EL (cell line): ENCODE measurements at places on chromosomes 2 and 18.

GRCh38 chr18:48407358-48407757 is 1.8 kb downstream of the ZBTB7C start:
- DNase-seq, result no peak

DNA sequence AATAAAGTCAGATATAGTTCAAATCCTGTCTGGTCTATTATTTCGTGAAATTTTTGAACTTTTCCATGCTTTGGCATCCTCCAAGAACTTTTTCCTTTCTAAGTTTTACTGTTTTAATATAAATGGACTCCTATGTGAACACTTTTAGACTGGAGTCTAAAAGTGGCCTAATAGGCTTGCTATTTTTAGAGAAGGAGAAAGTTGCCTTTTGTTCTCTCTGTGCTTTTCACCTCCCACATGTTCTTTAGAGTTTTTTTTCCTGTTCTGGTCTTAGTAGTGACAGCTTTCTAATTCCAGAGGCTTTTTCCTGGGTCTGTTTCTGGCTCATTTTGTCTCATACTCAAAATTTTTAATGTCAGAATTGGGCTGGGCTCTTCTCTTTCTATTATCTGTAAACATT is 72.2 kb downstream of the ADAM23 start:
- DNase-seq, result no peak

DNA sequence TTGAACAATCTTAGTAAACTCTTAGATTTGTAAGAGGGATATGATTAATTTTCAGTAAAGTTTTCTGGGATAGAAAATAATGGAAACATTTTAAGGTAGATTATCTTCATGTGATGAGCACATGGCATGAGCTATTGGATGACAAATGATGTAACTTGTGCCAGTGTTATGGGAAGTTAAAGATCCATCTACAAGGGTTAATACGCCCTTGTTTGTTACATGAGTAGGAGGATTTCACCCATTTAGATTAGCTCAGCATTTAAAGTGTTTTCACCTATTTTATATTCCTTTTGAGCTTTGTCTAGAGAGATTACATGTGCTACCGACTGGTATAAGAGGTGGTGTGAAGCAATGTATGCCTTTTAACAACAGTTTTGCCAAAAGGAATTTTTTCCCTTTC is 5.6 kb downstream of the CLIP4 start:
- DNase-seq, result no peak

- no peak for DNase-seq
Measured at GRCh38 chr18:24055878-24056277, 41.3 kb downstream of the TTC39C start.

- peak; percentile 94 for DNase-seq
Measured at GRCh38 chr2:36461039-36461681, 105.6 kb downstream of the CRIM1 start.

DNA sequence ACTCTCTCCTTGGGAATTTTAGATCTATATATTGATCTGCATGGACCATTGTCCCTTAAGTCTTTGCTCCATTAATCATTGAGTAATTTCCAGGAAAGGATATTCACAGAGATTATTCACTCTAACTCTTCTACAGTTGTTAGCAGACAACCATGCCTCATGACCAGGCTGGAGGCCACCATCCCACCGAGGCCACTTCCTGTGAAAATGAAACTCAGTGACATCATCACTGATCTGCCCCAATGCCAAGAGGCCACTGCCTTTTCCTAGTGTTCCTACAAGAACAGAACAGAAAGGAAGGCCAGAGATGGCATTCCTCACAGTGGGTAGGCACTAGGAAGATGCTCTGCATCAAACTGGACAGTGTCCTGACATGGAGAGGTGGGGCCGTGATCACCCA is 161.3 kb downstream of the DTNA start:
- peak; percentile 39 for DNase-seq

DNA sequence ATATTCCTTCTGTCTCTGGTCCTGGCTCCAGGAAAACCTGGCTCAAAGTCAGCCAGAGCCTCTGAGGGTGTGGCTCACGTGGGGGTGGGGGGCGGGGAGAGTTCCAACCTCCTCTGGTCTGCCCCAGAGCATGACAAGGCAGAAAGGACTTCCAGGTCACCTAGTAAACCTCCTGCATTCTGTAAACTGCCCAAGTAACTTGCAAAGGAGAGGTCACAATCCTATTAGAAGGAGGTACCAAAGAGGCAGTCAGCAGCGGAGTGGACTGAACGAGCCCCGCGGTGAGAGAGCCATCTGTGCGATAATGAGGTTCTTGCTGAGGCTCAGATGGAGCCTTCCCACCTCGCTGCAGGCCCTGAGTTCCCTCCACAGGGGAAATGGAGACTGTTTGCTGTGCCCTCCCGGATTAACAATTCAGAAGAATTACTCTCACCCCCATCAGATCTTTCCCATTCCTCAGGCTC is 58.9 kb upstream of the GATA6 start:
- no peak for DNase-seq

DNA sequence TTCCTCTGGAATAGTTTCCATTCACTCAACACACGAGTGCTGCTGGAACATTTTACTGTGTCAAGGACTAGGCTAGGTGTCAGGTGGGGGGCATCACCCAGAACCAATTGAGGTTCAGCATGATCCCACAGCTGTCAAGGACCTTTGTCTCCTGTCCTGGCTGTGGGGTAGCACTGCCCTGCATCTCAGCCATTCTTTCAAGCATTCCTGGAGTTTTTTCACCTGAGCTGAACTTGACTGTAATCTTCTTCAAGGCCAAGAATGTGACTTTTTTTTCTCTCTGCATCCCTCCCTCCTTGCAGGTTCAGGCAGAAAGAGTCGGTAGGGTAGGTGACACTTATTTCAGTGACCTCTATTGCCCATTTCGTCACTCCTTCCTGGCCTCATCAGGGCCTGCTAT is 3.5 kb downstream of the MAPK4 start:
- no peak for DNase-seq

- DNase-seq, result no peak
Measured at GRCh38 chr2:38778687-38779082, 675 bp downstream of the GEMIN6 start.

- DNase-seq, result no peak
Measured at GRCh38 chr2:122532072-122532344, 776.6 kb downstream of the TSN start.

GRCh38 chr18:23682472-23682871 is 6.8 kb upstream of the LAMA3 start:
- DNase-seq, result no peak

DNA sequence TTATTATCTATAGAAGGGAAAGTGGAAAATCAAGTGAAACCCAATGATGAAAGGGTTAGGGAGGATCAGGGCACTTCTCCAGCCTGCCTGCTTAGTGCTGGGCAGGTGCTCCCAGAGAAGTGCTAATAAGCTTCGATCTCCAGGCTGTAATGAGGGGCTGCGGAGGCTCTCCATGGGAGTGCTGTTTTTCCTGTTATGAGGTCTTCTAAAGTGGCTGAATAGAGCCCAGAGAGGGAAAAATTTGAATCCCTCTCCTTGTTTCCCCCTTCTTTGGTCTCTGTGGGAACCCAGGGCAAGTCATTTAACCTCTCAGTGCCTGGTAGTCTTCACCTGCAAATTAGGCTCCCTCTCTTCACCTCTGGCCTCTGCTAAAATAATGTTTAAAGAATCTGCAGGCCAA is 351.7 kb upstream of the DCC start:
- no peak for DNase-seq

GRCh38 chr2:219352448-219353023 is 20.0 kb upstream of the RESP18 start:
- DNase-seq, result peak; percentile 66

- DNase-seq, result peak; percentile 73
Measured at GRCh38 chr2:239267288-239267951, 133.4 kb downstream of the HDAC4 start.

DNA sequence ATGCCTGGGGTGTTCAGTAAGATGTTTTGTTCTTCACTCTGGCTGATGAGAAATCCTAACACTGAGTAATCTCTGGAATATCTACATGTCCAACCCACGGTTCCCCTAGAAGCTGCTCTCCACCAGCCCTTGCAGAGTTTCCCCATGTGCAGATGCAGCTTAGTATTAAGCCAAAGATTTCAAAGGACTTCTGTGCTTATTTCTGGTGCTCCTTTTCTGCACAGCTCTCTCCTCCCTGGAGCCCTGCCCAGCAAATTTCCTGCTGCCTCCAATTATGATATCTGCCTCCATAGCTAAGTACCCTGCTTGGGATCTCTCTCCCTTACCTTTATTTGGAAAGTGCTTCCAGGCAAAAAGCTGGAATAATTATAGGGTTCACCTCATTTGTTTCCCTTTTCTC is 949.3 kb downstream of the BCL11A start:
- no peak for DNase-seq

DNA sequence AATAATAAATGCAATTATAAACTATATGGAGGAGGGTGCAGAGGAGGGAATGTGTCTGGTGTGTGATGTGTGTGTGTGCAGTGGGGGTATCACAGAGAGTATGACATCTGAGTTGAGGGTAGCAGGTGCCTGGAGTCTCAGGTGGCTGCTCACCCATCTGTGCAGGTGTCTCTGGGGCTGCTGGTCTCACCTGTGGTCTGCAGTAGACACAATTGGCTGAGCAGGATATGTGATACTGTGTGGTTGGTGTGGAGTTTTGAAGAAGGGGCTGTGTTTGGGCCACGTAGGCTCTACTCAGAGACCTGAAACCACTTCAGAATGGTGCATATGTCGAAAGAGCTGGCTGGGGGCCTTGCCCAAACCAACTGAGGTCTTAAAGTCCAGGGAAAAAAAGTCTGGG is 17.0 kb downstream of the FABP1 start:
- DNase-seq, result no peak

DNA sequence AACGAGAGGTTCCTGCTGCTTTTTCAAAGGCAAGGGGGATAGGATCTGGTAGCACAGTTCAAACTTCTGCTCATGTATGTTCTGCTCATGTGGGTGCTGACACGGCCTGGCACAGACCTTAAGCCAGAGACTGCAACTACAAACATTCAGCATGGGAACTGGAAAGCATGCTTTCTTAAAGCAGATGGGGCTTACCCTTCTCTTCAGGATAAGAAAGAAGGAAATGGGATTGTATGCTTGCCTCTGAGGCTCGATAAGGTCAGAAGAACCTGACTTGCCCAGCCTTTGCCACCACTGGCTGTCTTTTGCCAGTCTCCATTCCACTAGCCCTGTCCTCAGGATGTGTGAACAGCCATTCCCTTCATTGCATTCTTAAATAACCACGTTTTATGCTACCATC is 10.7 kb downstream of the DOCK10 start:
- DNase-seq, result no peak

DNA sequence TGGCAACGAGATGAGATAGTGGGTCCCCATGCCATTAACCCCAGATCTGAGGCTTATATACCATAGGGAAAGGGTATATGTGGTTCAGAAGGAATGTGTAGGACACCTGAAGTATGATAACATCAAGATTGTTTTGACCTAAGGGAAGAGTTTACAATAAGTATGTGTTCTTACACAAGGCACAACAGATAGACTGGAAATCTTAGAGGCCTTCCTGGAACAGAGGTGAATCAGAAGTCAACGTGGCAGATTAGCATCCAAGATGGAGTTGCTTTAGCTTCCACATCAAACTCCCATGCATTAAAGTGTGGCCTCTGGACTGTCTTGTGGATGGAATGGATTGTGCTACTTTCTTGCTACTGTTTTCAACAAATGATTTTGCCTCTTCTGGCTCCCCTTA is 116.6 kb upstream of the NT5C1B start:
- DNase-seq, result no peak

- DNase-seq, result peak; percentile 43
Measured at GRCh38 chr18:46916551-46917107, 678 bp downstream of the PIAS2 start.

DNA sequence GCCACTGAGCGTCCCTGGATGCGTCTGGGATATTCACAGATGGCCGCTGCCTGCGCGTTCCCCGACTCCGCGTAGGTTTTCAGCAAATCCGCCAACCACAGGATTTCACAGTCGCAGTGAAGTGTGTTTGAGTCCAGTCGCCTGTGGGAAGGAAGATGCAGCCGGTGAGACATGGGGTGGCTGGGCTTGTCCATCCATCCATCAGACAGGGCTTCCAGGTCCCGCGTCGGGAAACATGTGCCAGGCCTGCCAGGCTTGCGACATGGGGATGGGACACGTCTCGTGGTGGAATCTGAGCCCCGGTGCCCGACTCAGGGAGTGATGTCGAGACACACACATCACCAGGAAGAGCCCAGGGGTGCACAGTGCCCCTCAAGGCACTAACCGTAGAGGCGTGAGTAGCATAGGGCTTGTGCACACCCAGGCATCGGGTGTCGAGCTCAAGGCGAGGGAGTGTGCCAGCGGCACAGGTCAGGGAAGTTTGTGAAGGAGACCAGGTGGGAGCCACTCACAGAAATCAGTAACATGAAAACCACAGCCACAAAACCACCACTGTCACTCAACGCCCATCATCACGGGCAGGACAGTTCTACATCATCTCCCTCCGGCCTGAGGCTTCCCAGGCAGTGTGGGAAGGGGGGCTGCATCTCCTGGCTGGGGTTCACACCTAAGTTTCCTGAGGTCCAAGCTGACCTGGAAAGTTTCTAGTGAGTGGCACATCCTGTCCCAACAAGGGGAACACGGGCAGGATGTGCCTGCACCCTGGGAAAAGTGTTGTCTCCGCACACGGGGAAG is 63.9 kb downstream of the PXDN start:
- no peak for DNase-seq

DNA sequence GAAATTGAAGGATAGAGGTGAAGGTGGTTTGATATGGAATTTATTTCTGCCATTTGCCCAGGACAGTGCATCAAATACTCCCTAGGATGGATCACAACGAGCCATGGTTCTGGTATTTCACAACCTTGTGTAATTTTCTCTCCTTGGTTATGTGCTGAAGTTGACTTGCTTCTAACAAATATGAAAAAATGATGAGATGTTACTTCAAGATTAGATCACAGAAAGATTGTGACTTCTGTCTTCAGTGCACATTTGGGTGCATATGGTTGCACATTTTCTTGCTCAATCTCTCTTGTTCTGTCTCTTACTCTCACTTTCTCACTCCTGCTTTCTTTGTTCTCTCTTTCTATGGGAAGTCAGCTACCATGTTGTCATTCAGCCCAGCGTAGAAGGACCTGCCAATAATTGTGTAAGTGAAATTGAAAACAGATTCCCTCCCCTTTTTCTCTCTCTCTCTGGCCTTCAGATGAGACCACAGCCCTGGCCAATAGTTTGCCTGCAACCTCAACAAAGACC is 104.6 kb upstream of the RMDN2 start:
- no peak for DNase-seq

GRCh38 chr2:226636586-226636985 is 163.0 kb downstream of the IRS1 start:
- no peak for DNase-seq

DNA sequence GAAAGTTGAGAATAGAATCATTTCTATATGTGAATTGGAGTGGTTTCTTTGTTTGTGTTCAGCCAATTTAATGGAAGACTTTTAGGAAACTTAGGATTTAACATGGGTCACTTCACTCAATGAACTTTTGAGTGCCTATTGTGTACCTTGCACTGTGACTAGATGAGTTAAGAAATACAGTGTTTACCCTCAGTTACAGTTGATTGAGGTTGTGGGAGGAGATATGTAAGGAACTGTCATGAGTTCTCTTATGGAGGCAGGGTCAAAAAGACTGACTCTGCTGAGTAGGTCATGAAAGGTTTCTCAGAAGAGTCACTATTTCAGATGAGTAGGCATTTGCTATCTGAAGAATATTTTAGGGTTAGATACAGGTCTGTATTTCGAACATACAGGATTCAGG is 98.6 kb downstream of the RAB3GAP1 start:
- no peak for DNase-seq

GRCh38 chr18:47175283-47175897 is 774 bp downstream of the IER3IP1 start:
- peak; percentile 30 for DNase-seq

- no peak for DNase-seq
Measured at GRCh38 chr2:123518367-123518766, 506.7 kb upstream of the CNTNAP5 start.

- DNase-seq, result peak; percentile 15
Measured at GRCh38 chr2:204453730-204454167, 91.5 kb upstream of the PARD3B start.

GRCh38 chr18:22152093-22152492 is 17.3 kb upstream of the GATA6 start:
- DNase-seq, result no peak
